ENCODE measurements at places on chromosomes 12 and 14.

GRCh38 chr12:87441511-87441910, 587.7 kb downstream of the C12orf50 start:
- no peak for DNase-seq

DNA sequence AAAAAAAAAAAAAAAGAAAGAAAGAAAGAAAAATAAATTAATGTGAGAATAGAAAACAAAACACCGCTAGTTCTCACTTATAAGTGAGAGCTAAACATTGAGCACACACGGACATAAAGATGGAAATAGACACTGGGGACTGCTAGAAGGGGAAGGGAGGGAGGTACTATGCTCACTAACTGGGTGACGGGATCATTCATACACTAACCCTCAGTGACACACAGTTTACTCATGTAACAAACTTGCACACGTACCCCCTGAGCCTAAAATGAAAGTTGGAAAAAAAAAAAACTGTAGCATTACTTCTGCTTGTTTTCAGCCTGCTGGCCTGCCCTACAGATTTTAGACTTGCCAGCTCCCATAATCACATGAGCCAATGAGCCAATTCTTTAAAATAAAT, 10.5 kb upstream of the PRMT5 start:
- no peak for DNase-seq

DNA sequence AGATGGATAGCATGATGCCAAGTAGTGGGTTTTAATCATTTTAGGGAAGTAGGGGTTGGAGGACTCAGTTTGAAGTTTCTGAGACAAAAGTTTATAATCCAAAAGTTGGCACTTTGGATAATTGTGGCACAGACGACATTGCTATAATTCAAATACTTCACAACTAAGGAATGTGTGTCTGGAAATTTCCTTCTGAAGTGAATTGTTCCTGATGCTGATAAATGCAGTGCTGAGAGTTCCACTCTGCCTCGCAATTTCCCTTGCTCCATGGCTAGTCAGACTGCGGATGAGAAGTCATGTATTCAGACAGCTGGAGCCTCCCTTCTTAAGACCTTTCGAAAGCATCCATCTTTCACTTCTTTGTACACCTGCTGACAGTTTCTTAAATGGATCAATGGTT, 393.3 kb upstream of the PRICKLE1 start:
- DNase-seq = no peak

- no peak for DNase-seq
Measured at GRCh38 chr14:99131632-99132271, 140.2 kb downstream of the BCL11B start.

All from esophagus squamous epithelium (tissue), 5 donors.